ENCODE measurements at places on chromosomes 5 and 9.

DNA sequence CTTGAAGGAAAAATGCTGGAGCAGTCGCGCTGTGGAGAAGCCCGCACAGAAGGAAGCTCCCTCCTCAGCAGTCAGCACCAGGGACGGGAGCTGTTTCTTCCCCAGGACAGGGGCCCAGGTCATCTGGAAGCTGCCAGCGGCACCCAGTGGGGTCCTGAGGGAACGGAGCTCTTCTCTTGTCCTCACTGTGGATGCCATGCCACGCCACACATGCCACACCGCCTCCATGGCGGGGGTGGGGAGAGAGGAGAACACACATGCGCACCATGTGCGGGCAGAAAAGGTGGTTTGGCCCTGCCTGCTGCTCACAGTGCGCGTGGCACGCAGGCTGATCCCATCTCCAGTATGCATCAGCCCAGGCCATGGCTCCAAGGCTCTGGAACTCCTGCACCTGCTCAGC lies 41.7 kb upstream of the ZNF354B start:
- no peak for DNase-seq

DNA sequence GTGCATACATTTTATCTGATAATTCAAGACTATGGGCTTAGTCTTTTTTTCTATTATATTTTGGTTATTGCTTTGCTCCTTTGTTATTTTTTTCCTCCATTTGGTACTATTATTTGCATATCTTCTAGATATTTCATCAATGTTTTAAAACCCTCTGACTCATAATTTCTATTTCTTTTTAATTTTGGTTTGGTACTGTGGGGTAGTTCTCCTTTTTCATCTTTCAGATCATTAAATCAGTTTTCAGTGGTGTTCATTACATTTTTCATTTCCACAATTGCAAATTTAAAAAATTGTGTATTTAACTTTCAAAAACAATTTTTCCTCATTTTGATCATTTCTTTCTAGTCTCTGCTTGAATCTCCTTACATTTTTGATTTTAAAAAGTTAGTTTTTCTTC lies 7.5 kb upstream of the FRMPD1 start:
- DNase-seq, result no peak

GRCh38 chr9:136650648-136651047 lies 12.1 kb upstream of the EGFL7 start:
- no peak for DNase-seq

DNA sequence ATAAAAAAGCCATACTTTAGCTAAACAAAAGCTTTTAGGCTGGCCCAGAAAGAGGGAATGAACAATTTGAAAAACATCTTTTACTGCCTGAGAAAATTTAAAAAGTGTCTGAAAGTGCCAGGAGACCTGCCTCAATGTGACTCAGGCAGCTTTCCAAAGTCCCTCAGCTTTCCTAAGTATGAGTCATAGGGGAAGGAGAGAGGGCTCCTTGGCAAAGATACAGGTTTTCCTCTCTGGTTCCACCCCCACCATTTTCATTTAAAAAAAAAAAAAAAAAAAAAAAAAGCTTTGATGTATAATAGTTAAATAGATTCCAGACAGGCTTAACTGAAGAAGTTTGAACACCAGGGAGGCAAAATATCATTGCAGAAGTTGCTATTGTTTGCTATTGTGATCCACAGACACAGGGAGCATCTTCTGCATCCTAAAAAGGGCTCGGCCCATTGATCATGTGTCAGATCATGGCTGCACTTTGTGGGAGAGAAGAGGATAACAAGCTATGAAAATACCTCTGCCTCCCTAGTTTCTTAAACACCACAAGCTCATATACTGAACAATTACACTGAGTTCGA lies 71.5 kb downstream of the MRPS27 start:
- no peak for DNase-seq

- DNase-seq, result no peak
Observed at GRCh38 chr9:24041160-24041690, 215.2 kb upstream of the ELAVL2 start.

- DNase-seq, result no peak
Observed at GRCh38 chr9:16828340-16829281, 41.9 kb downstream of the BNC2 start.

- DNase-seq, result no peak
Observed at GRCh38 chr5:67052034-67052433, 144.6 kb downstream of the CD180 start.

- DNase-seq, result no peak
Observed at GRCh38 chr9:33233626-33234342, 6.2 kb upstream of the SPINK4 start.

DNA sequence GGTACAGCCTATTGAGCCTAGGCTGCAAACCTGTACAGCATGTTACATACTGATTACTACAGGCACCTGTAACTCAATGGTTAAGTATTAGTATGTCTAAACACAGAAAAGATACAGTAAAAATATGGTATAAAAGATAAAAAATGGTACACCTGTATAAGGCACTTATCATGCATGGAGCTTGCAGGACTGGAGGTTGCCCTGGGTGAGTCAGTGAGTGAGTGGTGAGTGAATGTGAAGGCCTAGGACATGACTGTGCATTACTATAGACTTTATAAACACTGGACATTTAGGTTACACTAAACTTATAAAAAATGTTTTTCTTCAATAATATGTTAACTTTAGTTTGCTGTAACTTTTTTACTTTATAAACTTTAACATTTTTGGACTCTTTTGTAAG lies 171.3 kb downstream of the SLC28A3 start:
- DNase-seq, result no peak

DNA sequence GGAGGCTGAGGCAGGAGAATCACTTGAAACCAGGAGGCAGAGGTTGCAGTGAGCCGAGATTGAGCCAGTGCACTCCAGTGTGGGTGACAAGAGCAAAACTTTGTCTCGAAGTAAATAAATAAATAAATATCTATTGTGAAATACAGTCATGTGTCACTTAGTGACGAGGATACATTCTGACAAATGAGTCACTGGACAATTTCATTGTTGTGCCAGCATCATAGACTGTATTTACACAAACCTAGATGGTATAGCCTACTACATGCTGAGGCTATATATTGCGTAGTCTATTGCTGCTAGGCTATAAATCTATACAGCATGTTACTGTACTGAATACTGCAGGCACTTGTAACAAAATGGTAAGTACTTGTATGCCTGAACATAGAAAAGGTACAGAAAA lies 61.1 kb upstream of the CCL21 start:
- no peak for DNase-seq

DNA sequence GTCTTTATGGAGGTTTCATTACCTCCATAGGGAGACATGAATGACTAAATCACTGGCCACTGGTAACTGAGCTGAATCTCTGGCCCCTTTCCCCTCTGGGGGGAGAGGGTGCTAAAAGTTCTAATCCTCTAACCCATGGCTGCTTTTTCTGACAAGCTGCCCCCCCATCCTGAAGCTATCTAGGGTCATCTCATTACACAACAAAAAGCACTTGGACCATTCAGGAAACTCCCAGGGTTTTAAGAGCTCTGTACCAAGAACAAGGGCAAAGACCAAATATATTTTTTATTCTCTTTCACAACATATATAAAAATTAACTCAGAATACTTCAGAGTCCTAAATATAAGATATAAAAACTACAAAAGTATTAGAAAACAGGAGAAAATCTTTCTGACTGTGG lies 14.3 kb downstream of the AUH start:
- DNase-seq, result no peak

DNA sequence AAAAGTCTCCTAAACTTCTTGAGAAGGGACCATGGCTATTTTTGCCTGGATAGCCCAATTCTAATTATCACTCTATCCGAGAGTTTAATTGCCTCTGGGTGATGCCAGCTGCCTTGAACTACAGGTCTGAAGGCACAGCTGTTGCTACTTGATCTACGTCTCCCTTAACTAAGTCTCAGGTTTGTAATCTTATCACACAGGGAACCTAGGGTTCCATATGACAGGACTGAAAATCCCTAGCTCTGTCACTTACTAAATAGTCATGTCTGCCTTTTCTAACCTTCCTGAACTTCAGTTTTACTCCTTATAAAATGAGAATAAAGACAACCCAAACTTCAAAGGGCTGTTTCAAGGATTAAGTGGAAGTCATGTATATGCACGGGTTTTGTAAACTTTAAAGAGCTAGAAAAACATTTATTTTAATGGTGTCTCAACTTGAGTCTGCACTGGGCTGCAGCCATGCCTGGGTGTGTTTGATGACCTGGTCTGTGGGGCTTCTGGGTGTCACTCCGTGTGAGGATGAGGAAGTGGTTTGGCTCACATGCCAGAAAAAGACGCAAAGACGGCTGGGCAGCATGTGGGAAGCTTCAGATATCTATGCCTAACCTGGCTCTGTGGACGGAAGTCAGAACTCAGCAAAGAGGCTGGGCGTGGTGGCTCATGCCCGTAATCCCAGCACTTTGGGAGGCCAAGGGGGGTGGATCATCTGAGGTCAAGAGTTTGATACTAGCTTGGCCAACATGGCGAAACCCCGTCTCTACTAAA lies 129.3 kb upstream of the SLC44A1 start:
- no peak for DNase-seq

DNA sequence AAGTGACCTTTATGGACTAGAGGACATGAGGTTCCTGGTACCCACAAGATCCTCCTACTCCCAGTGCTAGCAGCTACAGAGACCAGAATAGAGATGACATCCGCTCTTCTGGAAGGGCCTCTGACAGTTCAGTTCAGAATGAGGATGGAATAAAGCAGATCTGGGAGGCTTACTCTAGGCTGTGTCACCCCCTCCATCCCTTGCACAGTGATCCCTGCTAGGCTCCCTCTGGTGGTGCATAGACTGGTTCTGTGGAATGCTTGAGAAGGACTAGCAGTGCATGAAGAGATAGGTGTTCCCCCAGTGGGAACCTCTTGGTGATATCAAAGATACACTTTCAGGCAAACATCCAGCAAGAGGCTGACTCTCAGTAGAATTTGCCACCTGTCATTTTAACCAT lies 83.0 kb downstream of the NPR3 start:
- DNase-seq, result no peak

DNA sequence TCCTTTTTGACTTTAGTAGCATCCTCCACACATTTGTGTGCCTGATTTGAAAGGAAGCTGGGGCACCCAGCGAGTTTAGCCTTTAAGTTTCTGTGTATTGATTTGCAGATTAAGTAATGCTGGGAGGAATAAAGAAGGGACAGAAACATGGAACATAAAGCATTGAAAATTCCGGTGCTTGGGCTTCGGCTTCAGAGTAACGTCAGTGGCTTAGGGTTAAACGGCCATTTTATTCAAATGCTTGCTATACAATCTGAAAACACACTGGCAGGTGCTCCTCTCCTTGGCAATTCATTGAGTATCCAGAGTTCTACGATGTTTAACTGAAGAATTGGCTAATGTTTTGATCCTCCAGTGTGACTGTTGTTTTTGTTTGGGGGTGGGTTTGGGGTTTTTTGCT lies 58.0 kb upstream of the FSD1L start:
- DNase-seq, result no peak

DNA sequence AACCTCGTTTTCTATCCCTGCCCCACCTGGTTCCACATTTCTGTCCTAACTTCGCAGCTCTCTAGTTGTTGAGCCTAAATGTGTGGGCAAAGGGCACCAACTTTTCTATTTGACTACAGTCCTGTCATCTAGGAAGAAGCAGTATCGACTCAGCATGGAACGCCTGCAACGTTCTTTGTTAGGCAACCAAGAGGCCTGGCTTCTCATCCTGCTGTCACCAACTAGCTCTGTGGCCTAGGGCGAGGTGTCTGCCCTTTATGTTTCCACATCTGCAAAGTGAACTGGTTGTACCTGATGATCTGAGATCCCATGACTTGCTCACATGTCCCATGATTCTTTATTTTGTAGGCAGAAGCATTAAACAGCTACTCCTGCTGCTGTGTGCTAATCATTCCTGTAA lies 248.9 kb downstream of the ADAMTSL1 start:
- no peak for DNase-seq

- peak; percentile 27 for DNase-seq
Observed at GRCh38 chr9:98168941-98169488, 23.4 kb downstream of the CORO2A start.

DNA sequence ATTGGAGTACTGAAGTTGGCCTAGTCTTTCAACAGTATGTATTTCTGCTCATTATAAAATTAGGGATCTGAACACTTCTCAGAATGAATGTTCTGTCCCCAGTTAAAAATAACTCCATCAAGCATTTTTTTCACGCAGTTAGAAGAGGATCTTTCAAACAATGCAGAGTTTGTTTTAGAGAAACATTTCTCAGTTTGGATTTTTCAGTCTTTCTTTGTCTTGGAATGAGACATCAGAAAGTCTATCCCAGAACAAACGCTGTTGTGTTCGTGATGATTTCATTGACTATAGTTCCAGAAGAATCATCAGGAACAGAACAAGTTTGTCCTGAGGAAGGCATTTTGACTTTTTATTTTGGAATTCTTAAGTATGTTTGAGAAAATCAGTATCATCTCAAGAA lies 218.7 kb downstream of the ARRDC3 start:
- DNase-seq, result no peak

- DNase-seq, result no peak
Observed at GRCh38 chr5:124706729-124707361, 39.6 kb downstream of the ZNF608 start.

DNA sequence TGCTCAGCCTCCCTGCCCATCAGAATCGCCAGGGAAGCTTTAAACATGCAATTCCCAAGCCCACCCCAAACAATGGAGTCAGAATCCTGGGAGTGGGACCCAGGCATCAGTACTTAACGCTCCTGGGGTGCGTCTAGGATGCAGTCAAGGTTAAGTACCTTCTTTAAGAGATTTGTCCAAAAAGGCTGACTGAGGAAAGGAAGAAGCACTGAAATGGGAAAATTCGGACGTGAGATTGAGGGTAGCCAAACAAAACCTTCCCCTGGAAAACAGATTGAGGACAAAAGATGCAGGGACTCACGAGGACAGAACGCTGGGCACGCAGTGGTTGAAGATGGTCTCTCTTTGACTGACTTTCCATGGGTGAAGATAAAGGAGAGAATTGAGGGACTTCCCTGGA lies 143.5 kb downstream of the MTX3 start:
- no peak for DNase-seq

DNA sequence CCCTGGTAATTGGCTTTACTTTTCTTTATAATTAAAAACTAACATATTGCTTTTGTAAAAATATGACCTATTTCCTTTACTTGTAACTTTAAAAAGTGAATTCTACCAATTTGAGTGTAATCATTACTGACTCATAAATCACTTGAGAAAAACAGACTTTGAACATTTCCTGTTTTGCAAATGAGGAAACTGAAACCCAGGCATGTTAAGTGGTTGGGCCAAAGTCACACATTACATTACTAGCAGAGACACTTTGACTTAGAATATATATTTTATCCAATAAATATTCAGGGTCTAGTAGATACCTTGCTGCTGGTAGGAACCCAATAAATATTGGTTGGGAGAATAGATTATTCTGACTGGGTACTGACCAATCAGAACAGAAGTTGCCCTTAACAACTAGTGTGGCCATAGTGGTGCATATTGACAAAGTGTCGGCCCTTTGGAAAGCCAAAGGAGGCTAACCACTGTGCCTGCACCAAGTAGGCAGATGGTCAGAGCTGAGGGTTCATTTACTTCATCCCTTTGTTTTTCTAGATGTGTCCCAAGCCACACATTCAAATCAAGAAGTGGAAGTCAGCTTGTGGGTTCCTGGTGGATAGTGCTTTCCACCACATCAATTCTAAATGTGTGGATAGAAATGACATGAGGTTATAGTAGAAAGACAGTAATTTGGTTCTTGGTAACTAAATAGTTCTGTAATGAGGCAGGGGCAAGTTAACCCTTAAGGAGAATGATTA lies 365.1 kb upstream of the RIOK2 start:
- DNase-seq, result no peak

All from activated T-cell treated with anti-CD3 and anti-CD28 coated beads, Interleukin-2, amount 50 U/mL, for 1 hour (primary cell).